Forelimb muscle (tissue), 1 donor: ENCODE measurements at places on chromosomes 3 and 15. TPM values are rescaled to one million over a fixed set of nuclear protein-coding genes. Genes with fewer than 3 reads are reported as not detected.

DNA sequence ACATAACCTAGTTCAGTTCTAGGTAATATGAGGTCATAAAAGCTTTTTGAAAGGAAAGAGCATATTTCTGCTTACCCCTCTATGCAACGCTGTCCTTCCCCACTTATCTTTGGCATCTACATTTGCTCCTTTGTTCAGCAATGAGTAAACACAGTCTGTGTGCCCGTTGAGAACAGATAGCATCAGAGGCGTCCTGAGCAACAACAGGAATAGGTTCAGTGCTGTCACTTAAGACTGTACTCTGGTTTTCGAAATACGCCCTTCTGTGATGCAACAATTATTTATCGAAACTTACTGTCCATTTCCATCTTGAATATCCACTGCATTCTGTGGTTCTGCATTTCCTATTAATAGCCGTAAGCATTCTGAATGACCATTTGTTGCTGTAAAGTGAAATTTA is 84.4 kb downstream of the BTD start:
- DNase-seq = no peak

The TNFAIP8L3 gene
- polyA plus RNA-seq = 1.7 TPM

The CEP70 gene
- polyA plus RNA-seq = 19.4 TPM

- DNase-seq = no peak
These were observed 192.9 kb downstream of the NEK10 start for GRCh38 chr3:27176256-27176655.

GRCh38 chr3:53005854-53006513 is 39.9 kb downstream of the SFMBT1 start:
- DNase-seq = no peak

DNA sequence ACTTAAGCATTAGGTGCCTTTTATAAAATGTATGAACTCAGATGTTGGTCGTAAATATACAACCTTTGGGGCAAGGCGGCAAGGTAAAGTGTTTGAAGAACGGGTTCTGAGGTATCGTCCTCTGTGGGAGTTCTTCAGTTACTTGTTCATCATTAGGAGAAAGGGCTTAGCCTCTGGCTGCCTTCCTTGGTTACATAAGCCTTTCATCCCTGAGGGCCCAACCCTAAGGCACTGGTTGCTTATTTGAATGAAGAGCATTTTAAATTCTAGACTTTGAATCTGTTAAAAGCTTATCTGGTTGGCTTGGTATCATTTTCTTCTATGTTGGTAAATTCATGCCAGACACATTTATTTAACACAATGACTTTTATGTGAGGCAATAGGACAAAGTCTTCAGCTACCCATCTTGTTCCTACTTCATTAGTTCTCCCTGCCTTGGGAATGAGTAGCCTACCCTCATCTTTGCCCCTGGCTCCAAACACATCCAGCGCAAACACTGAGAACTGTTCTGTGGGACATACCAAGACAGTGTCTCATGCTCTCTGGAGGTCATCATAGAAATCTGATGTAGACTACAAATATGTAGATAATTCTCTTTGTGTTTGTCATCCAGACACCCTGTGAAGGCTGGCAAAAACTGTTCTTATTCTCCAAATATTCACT is 12.4 kb upstream of the CCDC80 start:
- no peak for DNase-seq

The PLIN1 gene
- polyA plus RNA-seq = 0.32 TPM

The SUSD5 gene
- 1.8 TPM for polyA plus RNA-seq

DNA sequence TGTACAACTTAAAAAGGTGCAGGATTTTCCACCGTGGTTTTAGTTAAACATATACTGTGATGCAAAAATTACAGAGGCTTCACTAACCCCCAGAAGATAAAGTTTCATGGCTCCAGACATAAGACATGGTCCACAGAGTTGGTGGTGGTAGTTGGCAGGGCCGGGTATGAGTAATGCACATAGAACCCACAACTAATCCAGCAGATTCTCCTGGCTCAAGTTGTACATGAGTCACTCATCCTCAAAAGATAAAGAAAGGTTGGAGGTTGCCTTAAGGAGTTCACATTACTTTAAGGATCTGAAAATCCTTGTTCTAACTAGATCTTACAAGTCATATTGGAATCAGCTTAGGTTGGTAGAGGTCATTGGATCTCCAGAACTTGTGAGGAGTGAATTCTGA is 98.3 kb upstream of the ZBTB20 start:
- DNase-seq = no peak

DNA sequence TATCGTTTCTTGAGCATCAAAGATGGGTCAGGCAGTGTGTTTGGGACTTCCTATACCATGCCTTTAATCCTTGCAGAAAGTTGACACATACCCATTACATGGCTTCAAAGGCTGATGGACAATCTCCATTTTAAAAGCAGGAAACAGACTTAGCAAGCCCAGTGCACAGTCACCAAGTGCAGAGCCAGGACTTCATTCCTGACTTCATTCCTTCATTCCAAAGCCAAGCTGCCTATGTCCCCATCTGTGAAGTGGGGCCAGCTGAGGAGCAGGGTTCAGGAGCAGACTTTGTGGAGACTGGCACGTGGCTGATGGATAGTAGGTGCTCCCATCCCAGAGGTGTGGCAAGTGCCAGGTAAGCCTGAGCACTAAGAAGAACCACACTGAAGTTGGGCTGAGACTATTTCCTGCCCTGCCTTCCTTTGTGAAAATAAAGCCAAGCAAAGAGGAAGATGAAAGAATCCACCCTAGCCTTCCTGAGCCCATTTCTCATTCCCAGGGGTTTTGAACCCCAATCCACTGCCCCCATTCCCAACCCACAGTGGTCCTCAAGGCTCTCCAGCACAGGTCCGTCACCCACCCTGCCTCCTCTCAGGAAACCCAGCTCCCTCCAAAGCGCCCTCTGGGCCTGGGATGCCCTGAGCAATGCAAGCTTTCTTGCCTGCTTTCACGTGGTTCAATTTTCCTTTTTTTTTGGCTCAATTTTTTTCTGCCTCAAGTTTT is 1.8 kb downstream of the CX3CR1 start:
- no peak for DNase-seq

The NPAP1 gene
- polyA plus RNA-seq = 0.09 TPM

The CPNE4 gene
- polyA plus RNA-seq = 0.23 TPM

The CBLB gene
- polyA plus RNA-seq = 21.0 TPM

GRCh38 chr15:70513819-70514218 is 249.5 kb downstream of the UACA start:
- DNase-seq = no peak

DNA sequence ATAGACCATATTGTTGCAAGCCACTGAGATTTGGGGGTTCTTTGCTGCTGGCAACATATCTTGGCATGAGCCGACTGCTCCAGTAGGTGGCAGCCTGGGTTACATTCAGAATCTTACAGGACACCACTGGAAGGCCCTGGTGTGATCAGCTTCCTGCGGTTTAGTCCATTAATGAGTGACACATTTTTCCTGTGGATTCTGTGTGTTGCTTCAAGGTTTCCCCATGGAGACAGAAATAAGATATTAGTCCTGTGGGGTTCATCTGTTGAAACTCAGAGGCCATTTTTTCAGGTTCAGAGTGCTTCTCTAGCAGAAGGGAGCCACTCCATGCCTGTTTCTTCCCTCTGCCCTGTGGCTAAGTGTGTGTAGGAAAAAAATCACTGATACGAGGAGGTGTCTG is 116.2 kb downstream of the MFSD1 start:
- no peak for DNase-seq

DNA sequence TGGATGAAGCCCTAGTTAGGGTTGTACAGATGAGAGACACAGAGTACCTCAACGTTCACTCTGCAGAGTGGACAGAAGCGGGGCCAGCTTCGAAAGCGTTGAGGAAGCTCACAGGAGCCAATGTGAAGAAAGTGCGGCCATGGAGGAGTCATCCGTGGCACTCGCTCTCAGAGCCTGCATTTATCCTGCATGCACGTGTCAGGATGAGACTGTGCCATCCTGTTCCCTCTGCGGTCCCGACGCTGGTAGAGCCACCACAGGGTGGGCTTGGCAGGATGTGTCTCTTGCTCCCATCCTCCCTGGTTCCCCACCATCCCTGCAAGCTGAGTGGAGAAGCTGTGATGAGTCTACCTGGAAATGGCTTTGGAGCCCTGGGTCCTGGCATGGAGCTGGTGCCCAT is 39.3 kb downstream of the KLHL25 start:
- no peak for DNase-seq

DNA sequence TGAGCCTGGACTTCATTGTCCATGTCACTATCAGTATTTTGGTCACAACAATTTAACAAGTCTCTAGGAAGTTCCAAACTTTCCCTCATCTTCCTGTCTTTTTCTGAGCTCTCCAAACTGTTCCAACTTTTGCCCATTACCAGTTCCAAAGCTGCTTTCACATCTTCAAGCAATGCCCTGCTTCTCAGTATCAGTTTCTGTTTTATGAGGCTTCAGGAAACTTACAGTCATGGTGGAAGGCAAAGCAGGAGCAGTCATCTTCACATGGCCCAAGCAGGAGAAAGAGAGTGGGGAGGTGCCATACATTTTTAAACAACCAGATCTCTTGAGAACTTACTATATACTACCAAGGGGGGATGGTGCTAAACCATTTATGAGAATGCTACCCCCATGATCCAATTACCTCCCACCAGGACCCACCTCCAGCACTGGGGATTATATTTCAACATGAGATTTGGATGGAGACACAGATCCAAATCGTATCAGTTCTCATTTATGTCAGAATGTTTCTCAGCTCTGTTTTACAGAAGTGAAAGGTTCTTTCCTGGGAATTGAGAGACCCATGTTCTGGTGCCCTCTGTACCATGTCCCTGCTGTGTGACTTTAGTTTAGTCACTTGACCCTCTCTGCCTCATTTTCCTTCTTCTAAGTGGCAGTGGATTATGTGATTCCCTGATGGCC is 169.7 kb downstream of the PLCL2 start:
- DNase-seq = no peak

The ALDH1A3 gene
- polyA plus RNA-seq = 17.6 TPM

The GPR62 gene
- polyA plus RNA-seq = 0.89 TPM

GRCh38 chr3:16319307-16319706 is 54.3 kb downstream of the OXNAD1 start:
- DNase-seq = no peak

GRCh38 chr3:99777708-99778107 is 40.0 kb upstream of the CMSS1 start:
- DNase-seq = no peak

GRCh38 chr15:48084759-48085590 is 35.8 kb upstream of the SLC24A5 start:
- peak; percentile 84 for DNase-seq

GRCh38 chr3:64381367-64381766 is 156.1 kb upstream of the PRICKLE2 start:
- no peak for DNase-seq

The CGGBP1 gene
- 81.1 TPM for polyA plus RNA-seq

- no peak for DNase-seq
These were observed 701 bp downstream of the SGO1 start for GRCh38 chr3:20185331-20185678.

- no peak for DNase-seq
These were observed 25.4 kb downstream of the CFAP100 start for GRCh38 chr3:126419886-126420786.

The DNASE1L3 gene
- 0.86 TPM for polyA plus RNA-seq

GRCh38 chr15:57599296-57599810 is 7.6 kb downstream of the MYZAP start:
- no peak for DNase-seq

GRCh38 chr3:162034368-162034767 is 537.8 kb downstream of the OTOL1 start:
- DNase-seq = no peak

GRCh38 chr15:91073077-91073476 is 27.0 kb upstream of the SV2B start:
- no peak for DNase-seq

DNA sequence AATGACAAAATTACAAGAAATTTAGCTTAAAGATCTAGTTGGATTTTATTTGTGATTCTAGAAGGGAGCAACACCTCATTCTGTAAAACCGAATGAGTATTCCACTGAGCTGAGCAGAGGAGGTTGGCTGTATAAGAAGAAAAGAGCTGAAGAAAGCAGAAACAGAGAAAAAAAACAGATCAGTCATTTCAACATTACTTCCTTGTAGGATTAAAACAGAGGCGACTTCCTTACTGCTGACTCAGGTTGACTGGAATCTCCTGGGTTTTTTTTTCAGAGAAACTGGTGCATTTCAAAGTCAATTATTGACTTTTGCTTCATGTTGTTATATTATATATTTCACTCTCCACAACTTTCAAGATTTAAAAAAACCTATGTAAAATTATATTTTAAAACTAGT is 368.1 kb upstream of the UBE2E2 start:
- DNase-seq = no peak
